Stomach (tissue), 19 donors: ENCODE measurements at places on chromosomes 7 and 10. TPM values are rescaled to one million over a fixed set of nuclear protein-coding genes. Genes with fewer than 3 reads are reported as not detected.

The MACC1 gene
- 23.2 TPM for total RNA-seq

The HK1 gene
- 53.6 TPM for total RNA-seq

The NAT16 gene
- total RNA-seq = not detected

The TEX36 gene
- not detected for total RNA-seq

The DRGX gene
- not detected for total RNA-seq

The GPER1 gene
- 16.5 TPM for total RNA-seq

The UNC5B gene
- total RNA-seq = 9.4 TPM

The ANKRD30A gene
- 0.18 TPM for total RNA-seq

The SLC18A3 gene
- not detected for total RNA-seq

- H3K36me3 ChIP-seq = no peaks in the 10 kb centered on the region
- H3K27ac ChIP-seq = no peak overlapping the region
- no peak for DNase-seq
- no peaks in the 10 kb centered on the region for H3K4me1 ChIP-seq
Observed at GRCh38 chr7:95700917-95701316, 71.4 kb upstream of the DYNC1I1 start.

- H3K27me3 ChIP-seq = no peaks in the 10 kb centered on the region
- no peak overlapping the region for H3K27ac ChIP-seq
- DNase-seq = no peak
- no peaks in the 10 kb centered on the region for H3K4me1 ChIP-seq
- H3K36me3 ChIP-seq = no peaks in the 10 kb centered on the region
- no peak overlapping the region for H3K4me3 ChIP-seq
Observed at GRCh38 chr7:119196183-119196582, 971.7 kb downstream of the ANKRD7 start.

DNA sequence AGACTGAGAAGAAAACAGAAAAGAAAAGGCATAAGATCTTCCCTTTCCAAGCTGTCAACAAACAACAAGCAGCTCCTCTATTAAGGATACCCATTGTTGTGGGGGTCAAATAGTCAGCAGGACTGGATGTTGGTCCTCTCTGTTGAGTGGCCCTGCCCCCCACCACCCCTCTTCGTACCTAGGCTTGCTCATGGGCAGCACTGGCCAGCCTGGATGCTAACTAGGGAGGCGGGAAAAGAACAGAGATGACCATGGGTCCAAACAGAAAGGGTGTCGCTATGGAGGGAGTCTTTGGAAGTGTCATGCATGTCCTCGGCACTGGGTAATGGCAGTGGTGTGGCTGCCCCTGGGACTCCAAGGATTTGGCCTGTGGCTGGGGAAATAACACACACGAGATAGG lies 45.6 kb downstream of the SPDYE5 start:
- peaks cover 69% of the 10 kb centered on the region for H3K36me3 ChIP-seq
- H3K4me3 ChIP-seq = no peak overlapping the region
- no peaks in the 10 kb centered on the region for H3K4me1 ChIP-seq
- no peaks in the 10 kb centered on the region for H3K27me3 ChIP-seq
- DNase-seq = no peak

GRCh38 chr10:63384675-63385074 lies 81.1 kb downstream of the JMJD1C start:
- no peaks in the 10 kb centered on the region for H3K27me3 ChIP-seq
- no peak for DNase-seq
- no peak overlapping the region for H3K27ac ChIP-seq
- H3K4me1 ChIP-seq = peaks cover 18% of the 10 kb centered on the region
- H3K36me3 ChIP-seq = peaks cover 3% of the 10 kb centered on the region

- no peak overlapping the region for H3K27ac ChIP-seq
- H3K27me3 ChIP-seq = peaks cover 3% of the 10 kb centered on the region
- no peak overlapping the region for H3K4me3 ChIP-seq
- no peak for DNase-seq
- no peaks in the 10 kb centered on the region for H3K36me3 ChIP-seq
Observed at GRCh38 chr10:47009215-47009838, 98.1 kb downstream of the PTPN20 start.

- H3K4me1 ChIP-seq = no peaks in the 10 kb centered on the region
- H3K27ac ChIP-seq = no peak overlapping the region
- H3K4me3 ChIP-seq = no peak overlapping the region
- no peaks in the 10 kb centered on the region for H3K27me3 ChIP-seq
- no peak for DNase-seq
- H3K36me3 ChIP-seq = peaks cover 100% of the 10 kb centered on the region
Observed at GRCh38 chr7:141754939-141755338, 9.0 kb upstream of the TAS2R3 start.

DNA sequence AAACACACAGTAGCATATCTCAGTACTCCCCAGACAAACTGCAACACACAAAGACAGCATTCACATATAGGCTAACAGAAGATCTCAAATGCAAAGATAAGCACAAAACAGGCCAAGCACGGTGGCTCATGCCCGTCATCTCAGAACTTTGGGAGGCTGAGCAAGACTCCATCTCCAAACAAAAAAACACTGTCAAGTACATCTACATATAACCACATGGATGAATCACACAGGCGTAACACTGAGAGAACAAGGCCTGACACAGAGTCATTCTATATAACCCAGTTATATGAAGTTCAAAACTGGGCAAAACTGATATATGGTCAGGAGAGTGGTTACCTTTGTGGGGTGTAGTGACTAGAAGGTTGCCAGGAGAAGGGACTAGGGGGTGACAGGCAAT lies 506.4 kb downstream of the KCNMA1 start:
- H3K4me1 ChIP-seq = no peaks in the 10 kb centered on the region
- no peak overlapping the region for H3K4me3 ChIP-seq
- no peak for DNase-seq
- H3K36me3 ChIP-seq = no peaks in the 10 kb centered on the region

GRCh38 chr10:121088524-121088923 lies 237.4 kb downstream of the WDR11 start:
- H3K4me3 ChIP-seq = no peak overlapping the region
- H3K27me3 ChIP-seq = no peaks in the 10 kb centered on the region

DNA sequence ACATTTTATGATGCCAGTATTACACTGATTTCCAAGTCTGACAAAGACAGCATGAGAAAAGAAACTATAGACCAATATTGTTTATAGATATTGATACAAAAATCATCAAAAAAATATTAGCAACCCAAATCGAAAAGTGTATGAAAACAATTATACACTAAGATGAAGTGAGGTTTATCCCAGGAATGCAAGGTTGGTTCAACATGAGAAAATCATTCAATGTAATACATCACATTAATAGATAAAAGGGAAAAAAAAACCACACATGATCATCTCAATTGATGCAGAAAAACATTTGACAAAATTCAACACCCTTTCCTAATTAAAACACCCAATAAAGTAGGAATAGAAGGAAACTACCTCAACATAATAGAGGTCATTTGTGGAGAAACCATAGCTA lies 153.9 kb downstream of the DNAJC1 start:
- H3K27ac ChIP-seq = no peak overlapping the region
- peak; percentile 4 for DNase-seq
- H3K4me1 ChIP-seq = no peaks in the 10 kb centered on the region
- H3K27me3 ChIP-seq = no peaks in the 10 kb centered on the region
- no peak overlapping the region for H3K4me3 ChIP-seq

DNA sequence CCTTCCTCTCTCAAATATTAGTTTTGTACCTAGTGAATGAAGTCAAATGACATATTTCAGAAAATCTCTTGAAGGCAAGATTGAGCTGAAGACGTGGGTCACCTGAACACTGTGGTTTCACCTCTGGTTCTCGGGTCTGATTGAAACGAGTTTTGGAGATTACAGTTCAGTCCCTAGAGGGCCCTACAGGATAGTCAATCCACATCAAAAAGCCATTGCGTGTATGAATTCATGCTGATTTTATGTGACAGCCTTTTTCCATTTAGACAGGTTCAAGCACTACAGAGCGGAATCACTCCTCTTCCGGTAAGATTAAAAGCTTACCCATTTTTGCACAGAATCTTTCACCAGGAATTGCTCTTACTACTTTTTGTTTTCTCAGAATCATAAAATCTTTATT lies 62.2 kb downstream of the VIM start:
- H3K27ac ChIP-seq = no peak overlapping the region
- H3K4me1 ChIP-seq = no peaks in the 10 kb centered on the region
- no peak overlapping the region for H3K4me3 ChIP-seq

DNA sequence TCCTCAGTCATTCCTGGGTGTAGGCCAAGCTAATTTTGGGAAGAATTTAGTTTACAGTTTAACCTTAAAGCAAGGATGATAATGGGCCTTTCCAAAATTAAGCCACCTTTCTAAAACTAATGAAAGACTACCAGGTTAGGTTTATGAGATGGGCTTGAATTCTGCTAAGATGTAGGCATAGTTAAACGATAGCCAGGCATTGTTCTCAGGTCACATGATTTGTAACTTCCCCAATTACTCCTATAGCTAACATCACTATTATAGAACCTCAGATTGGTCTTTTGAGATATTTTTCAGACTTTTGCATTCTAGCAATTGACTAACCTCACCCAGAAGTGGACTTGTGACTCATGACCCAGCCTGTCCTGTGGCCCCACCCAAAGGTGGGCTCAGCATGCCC lies 7.0 kb upstream of the NUB1 start:
- H3K27me3 ChIP-seq = no peaks in the 10 kb centered on the region
- no peak overlapping the region for H3K4me3 ChIP-seq
- DNase-seq = no peak
- H3K4me1 ChIP-seq = peaks cover under 1% of the 10 kb centered on the region
- H3K27ac ChIP-seq = no peak overlapping the region
- H3K36me3 ChIP-seq = no peaks in the 10 kb centered on the region

GRCh38 chr10:19178675-19179074 lies 130.1 kb downstream of the MALRD1 start:
- H3K4me1 ChIP-seq = no peaks in the 10 kb centered on the region
- no peak overlapping the region for H3K4me3 ChIP-seq
- no peaks in the 10 kb centered on the region for H3K36me3 ChIP-seq
- H3K27ac ChIP-seq = no peak overlapping the region

DNA sequence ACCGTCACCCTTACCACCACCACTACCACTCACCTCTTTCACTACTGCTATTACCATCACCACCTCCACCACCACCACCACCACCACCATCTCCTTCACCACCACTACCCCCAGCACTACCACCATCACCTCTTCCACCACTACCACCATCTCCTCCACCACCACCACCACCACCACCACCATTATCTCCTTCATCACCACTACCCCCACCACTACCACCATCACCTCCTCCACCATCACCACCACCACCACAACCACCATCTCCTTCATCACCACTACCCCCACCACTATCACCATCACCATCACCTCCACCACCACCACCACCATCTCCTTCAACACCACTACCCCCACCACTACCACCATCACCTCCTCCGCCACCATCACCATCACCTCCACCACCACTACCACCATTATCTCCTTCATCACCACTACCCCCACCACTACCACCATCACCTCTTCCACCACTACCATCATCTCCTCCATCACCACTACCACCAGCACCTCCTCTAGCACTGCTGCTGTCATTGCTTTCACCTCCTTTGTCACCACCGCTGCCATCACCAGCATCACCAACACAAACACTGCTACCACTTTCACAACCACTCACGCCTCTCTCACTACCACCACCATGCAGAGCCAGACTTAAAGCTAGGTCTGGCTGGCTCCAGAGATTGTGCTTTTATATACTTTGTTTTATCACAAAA lies 109.3 kb downstream of the ICA1 start:
- H3K27ac ChIP-seq = no peak overlapping the region
- H3K27me3 ChIP-seq = no peaks in the 10 kb centered on the region
- no peak overlapping the region for H3K4me3 ChIP-seq
- H3K36me3 ChIP-seq = no peaks in the 10 kb centered on the region

- no peaks in the 10 kb centered on the region for H3K4me1 ChIP-seq
- no peak overlapping the region for H3K27ac ChIP-seq
- no peak for DNase-seq
- no peak overlapping the region for H3K4me3 ChIP-seq
Observed at GRCh38 chr10:90141791-90142190, 440.4 kb downstream of the KIF20B start.

- peaks cover 45% of the 10 kb centered on the region for H3K4me1 ChIP-seq
- DNase-seq = no peak
- H3K4me3 ChIP-seq = no peak overlapping the region
- no peaks in the 10 kb centered on the region for H3K27me3 ChIP-seq
Observed at GRCh38 chr10:30028738-30029030, 30.7 kb downstream of the JCAD start.

DNA sequence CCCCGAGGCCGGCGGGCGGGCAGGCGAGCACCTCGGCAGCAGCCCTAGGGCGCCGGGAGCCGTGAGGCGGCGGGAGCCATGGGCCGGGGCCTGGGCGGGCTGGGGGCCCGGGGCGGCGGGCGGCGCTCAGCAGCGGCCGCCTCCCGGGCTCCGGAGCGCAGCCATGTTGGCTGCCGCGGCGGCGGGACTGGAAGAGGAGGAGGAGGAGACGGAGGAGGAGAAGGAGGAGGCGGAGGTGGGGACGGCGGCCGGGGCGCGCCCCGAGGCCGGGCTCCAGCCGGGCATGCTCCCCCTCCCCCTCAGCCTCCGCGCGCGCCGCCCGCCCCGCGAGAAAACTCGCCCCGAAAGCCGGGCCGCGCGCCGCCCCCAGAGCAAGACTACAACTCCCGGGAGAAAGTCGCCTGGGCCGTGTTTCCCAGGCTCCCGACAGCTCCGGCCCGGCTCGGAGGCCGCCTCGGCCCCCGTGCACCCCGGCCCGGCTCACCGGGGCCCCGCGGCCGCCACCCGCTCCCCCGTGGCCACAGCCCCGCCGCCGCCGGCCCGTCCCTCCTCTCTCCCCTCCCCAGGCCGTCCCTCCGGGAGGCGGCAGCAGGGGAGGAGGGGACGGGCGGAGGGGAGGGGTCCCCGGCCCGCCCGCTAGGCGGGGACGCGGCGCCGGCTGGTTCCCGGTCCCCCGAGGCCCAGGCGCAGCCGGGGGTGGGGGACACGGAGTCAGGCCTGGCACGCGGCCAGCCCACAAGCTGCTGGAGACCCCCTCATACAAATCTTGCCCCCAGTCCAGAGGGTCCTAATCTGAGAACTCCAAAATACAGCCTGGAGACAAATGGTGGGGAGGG lies at the start of gene DLG5:
TSS of gene DLG5 (minus strand) at position 190 of the 836 bp plus-strand sequence. CDS start 235 bp downstream, outside the sequence.
- peak within 1 kb of the TSS; percentile 63 for H3K4me3 ChIP-seq
- peaks cover 13% of the 10 kb centered on the region for H3K4me1 ChIP-seq

DNA sequence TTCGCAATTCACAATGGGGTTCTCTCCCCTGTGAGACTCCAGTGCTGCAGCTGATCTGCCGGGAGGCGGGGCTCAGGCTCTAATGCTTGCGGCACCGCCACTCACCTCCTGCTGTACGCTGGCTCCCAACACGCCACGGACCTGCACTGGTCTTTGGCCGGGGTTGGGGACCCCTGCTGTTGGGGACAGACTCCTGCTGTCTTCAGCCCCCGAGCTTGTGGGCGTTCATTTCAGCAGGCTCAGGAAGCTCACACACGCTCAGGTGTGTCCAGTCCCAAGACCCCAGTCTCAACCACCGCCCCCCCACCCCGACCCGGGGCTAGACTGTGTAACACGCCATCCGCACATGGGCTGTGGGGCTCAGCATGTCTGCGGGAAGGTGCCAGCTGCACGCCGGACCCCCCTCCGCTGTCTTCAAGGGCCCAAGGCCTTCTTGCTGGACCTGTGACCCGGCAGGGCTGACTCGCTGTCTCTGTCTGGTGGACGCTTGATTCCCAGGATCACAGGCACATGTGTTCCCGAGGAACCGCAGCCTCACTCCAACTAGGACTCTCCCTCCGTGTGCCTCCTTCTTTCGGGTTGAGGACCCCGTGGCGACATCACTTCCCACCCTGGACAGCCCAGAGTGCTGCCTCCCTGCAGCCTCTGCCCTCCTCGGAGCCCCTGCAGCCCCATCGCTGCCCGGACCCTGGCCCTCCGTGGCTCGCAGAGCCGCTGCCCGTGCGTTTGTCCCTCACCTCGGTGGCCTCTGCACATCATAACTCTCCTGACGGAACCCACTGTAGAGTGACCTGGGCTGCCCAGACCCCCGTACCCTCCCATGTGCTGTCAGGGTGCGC lies 106.4 kb downstream of the DNAJB6 start:
- H3K36me3 ChIP-seq = no peaks in the 10 kb centered on the region
- no peak overlapping the region for H3K27ac ChIP-seq
- H3K4me3 ChIP-seq = no peak overlapping the region
- no peaks in the 10 kb centered on the region for H3K27me3 ChIP-seq
